Activated CD4-positive, alpha-beta memory T cell treated with anti-CD3 and anti-CD28 coated beads, Interleukin-2, amount 10 ng/mL, durations not matched to agents 7 days and 5 days (primary cell): ENCODE measurements at places on chromosomes 6 and 20.

DNA sequence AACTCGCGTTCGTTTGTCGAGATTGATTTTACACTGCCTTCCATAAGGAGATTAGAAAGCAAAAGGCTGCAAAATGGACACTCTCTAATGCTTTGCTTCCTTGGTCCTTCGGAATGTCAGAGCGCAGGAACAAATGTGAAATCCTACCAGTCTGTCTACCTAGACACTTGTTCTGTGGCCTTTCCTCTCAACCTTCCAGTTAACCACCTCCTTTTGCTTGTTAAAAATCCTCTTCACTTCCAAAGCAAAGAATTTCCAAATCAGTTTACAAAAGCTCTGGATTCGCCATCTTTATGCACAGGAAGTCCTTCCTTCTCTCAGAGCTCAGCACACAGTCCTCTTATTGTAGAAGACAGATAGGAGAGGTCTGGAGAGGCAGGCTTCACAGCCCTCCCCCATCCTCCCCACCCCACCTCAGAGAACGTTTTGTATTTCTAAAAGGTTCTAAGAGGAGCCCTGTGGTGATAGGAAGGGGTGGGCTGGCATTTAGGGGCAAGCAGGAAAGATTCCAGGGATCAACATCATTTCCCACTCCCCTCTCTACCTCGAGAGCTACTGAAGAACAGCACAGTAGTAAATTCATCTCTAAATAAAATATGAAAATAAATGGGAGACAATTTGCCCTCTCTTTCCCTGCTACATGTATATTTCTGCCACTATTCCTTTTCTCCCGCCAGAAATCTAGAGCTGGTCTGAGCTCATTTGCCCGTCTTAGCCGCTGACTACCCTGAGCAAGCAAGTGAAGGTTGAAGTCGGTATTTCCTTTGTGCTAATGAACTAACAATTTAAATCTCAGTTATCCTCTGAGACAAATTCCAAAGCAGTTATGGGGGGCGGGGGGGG is 18.9 kb downstream of the TFAP2A start:
- DNase-seq = no peak

- DNase-seq = no peak
Observed at GRCh38 chr20:16844406-16844805, 96.2 kb downstream of the OTOR start.

DNA sequence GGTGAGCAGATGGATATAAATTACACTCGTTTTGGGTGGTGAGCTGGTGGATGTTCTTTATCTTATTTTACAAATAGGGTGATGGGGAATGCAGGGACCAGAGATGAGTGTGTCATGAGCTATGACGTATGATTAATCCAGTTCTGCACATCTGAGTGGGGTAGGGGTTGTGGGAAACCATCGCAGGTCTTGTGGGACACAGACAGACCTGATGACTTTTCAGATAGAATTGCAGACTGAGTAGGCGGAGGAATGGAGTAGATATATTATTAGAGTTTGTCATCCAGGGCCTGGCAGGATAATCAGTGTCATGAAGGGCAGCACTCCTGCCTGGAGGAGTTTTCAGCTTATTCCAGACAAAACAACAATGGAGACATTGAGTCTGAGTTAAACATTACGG is 12.9 kb upstream of the DSP start:
- DNase-seq = no peak

DNA sequence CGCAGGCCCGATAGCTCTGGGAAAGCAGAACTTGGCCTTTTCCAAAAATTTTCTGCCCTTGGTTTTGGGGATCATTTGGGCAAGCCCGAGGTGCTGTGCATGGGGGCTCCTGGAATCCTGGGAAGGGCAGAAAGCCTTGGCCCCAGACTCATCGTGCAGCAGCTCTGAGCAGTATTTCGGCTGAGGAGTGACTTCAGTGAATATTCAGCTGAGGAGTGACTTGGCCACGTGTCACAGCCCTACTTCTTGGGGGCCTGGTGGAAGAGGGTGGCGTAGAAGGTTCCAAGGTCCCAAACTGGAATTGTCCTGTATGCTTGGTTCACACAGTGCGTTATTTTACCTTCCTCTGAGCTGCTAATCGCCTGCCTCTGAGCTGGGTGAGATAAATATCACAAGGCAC is 1.1 kb upstream of the BMP2 start:
- no peak for DNase-seq

DNA sequence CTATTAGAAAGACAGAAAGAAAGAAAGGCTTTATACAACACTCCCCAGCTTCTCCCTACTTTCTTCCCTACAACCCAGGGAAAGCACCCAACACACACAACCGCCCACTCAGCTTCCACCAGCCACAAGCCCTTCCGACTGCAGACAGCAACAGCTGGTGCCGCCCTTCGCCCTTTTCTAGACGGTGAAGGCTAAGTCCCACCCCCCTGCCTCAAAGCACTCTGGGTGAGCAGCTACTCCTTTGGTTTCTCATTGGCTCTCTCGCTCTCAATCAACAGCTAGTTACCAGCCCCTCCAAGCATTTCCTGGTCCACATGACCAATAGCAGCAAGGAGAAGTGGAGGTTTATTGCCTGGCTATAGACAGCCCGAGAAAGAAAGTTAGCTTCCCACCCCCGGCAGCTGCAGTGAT is 230.1 kb upstream of the MOCS1 start:
- no peak for DNase-seq

DNA sequence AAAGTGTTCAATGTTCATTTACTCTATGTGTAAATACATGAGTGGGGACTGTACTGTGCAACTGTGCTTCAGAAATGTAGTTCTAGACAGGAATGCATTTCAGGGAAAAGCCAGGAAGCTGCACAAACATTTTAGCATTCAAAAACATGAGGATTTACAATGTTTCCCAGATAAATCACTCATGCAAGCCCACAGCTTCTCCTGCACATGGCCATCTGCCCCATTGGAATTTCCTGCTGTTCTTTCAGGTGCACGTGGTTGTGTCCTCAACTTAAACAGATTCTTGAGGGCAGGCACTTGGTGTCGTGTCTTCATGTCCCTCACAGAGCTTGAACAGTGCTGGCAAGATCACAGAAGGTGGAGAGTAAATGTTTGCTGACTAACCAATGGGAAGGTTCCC is 101.5 kb downstream of the UNC5CL start:
- no peak for DNase-seq

- DNase-seq = no peak
Observed at GRCh38 chr6:109347779-109348178, 34.5 kb downstream of the CD164 start.

DNA sequence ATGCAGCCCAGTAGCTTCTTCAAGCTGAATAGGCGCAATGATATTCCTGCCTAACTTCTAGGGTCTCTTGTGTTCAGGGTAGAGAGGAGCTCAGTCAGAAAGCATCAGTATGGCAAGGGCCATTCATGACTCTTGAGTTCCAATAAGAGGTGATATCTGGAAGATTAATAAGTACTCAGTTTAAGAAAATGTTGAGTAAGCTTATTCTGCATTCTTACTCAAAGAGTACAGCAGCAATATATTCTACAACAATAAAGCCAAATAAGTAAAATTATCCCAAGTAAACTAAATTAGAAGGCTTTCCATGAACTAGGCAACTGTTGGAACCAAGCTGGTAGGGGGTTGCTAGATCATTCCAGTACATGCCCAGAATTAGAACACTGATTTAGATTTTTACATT is 303.2 kb downstream of the PACRG start:
- no peak for DNase-seq
